Activated CD4-positive, alpha-beta T cell treated with anti-CD3 and anti-CD28 coated beads, Interleukin-2, amount 10 ng/mL, durations not matched to agents 7 days and 5 days (primary cell): ENCODE measurements at places on chromosomes 3 and 15. TPM values are rescaled to one million over a fixed set of nuclear protein-coding genes. Genes with fewer than 3 reads are reported as not detected.

The DPPA2 gene
- not detected for total RNA-seq

The GJD2 gene
- not detected for total RNA-seq

DNA sequence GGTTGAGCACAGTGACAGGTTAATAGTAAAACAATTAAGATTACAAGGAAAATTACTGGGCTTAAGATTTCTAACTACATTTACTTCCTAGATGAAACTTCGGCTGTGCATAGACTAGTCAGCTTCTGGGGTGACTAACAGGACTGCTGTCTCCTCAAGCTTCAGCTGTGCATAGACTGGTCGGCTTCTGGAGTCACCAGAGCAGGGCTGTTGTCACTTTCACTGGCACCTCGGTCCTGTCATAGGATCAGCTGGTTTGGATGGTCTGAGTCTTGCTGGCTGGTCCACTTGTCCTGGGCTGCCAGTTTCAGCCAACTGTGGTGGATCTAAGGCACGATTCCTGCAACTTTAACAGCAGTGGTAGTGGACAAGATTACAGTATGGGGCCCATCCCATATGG is 23.9 kb upstream of the ACAD9 start:
- no peak overlapping the region for H3K4me3 ChIP-seq
- no peaks in the 10 kb centered on the region for H3K4me1 ChIP-seq
- no peak for DNase-seq
- H3K27me3 ChIP-seq: no peaks in the 10 kb centered on the region
- H3K27ac ChIP-seq: no peak overlapping the region

The SMARCC1 gene
- total RNA-seq: 109 TPM

DNA sequence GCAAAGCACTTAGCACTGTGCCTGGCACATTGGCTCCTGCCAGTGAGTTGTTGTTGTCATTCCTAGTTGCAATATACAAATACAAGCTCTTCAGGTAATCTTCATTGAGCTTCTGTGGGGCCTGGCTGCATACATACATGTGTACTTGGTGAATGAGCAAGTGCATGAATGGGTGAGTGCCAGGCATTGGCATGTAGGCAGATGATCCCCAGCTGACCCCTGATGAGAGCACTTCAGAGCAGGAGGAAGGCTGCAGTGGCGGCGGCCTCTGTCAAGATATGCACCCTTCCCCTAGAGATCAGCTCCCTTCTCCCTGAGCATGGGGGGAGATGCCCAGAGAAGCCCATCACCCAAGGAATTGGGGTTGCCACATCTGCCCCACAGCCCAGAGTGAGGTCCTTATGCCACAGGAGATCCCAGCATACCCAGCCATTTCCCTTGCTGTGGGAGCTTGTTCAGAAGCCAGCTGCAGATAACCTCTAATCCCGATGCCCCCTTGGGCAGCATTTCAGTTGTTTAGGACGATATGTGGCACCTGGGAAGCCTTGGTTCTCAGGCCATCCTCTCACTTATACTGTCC is 8.8 kb downstream of the CACNA2D3 start:
- no peaks in the 10 kb centered on the region for H3K4me1 ChIP-seq
- no peak for DNase-seq

The RAMAC gene
- total RNA-seq: 23.7 TPM

- no peak overlapping the region for H3K4me3 ChIP-seq
- DNase-seq: no peak
- no peaks in the 10 kb centered on the region for H3K36me3 ChIP-seq
- no peaks in the 10 kb centered on the region for H3K4me1 ChIP-seq
These were observed 32.6 kb downstream of the MAGEF1 start for GRCh38 chr3:184679056-184679816.

GRCh38 chr15:90862964-90863778 is 5.2 kb upstream of the FURIN start:
- DNase-seq: no peak
- peaks cover 52% of the 10 kb centered on the region for H3K4me1 ChIP-seq
- peak overlapping the region; percentile 47 for H3K27ac ChIP-seq
- H3K4me3 ChIP-seq: no peak overlapping the region

The SPTBN5 gene
- total RNA-seq: 1.2 TPM

DNA sequence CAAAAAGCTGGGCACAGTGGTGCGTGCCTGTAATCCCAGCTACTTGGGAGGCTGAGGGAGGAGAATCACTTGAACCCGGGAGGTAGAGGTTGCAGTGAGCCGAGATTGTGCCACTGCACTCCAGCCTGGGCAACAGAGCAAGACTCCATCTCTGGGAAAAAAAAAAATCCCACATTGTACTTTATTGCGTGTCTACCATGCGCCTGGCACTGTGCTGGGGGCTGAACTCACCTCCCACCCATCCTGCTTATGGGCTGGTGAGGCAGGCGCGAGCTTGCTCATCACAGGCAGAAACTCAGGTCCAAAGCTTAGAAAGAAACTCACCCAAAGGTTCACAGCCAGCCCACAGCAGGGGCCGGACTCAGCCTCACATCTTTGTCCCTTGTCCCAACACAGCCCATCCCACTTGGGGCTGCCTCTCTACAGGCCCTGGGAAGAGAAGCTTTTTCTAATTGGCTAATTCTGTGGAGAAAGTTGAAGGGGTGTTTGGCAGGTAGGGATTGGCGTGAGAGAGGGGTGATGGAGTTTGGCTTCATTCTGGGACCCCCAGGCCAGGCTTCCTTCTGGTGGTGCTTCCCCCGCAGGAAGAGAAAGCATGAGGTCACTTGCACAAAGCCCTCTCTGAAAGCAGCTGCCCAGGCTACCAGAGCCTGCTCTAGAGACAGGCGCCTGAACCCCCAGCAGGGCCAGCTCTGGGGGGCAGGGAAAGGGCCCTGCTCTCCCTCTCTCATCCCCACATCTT is 122.6 kb upstream of the SMAD3 start:
- DNase-seq: no peak
- peaks cover 2% of the 10 kb centered on the region for H3K36me3 ChIP-seq
- no peak overlapping the region for H3K27ac ChIP-seq
- peaks cover 30% of the 10 kb centered on the region for H3K4me1 ChIP-seq

- H3K27ac ChIP-seq: no peak overlapping the region
- H3K36me3 ChIP-seq: no peaks in the 10 kb centered on the region
- H3K4me1 ChIP-seq: no peaks in the 10 kb centered on the region
- no peak for DNase-seq
- H3K4me3 ChIP-seq: no peak overlapping the region
These were observed 301.7 kb downstream of the TIGIT start for GRCh38 chr3:114595522-114596028.
